EL (cell line): ENCODE measurements at places on chromosomes 6 and 20.
A peak's percentile ranks its signal among the peaks of the same experiment; 100 is the strongest.

GRCh38 chr6:38755207-38755606, 40.1 kb downstream of the DNAH8 start:
- no peak for DNase-seq

DNA sequence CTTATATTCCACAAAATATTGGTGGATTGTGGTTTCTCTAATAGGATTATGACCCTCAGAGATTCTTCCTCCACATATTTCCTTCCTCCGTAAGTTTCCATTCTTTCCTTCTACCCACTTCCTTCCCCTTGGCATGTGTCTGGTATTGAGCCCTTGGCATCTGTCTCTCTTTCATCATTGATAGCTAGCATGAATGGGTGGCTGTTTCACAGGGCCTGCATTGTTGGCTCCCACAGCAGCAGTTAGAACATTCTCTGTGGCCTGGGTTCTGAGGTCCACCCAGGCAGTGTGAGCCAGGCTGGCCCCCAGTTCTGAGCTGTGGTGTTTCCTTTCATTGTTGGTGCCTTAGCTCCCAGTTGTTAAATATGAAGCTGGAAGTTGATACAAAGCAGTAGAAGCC, 125.3 kb downstream of the ANKS1A start:
- no peak for DNase-seq

- peak; percentile 51 for DNase-seq
Observed at GRCh38 chr6:149209871-149210775, 107.4 kb upstream of the TAB2 start.

DNA sequence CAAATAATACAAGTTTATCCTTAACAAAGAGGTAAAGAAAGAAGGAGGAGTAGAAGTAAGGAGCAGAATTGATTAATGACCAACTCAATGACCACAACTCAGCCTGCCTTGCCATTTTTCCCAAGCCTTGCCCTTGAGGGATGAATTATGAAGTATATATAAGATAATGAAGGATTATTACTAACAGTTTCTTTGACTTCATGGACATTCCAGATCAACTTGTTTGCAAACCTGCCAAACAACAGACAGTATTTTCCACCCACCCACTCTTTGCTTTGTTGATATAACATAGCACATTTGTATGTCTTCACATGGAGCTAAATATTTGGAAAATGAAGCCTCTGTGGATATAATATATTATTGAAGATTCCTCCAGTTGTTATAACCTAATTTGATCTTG, 9.9 kb upstream of the C6orf141 start:
- no peak for DNase-seq

DNA sequence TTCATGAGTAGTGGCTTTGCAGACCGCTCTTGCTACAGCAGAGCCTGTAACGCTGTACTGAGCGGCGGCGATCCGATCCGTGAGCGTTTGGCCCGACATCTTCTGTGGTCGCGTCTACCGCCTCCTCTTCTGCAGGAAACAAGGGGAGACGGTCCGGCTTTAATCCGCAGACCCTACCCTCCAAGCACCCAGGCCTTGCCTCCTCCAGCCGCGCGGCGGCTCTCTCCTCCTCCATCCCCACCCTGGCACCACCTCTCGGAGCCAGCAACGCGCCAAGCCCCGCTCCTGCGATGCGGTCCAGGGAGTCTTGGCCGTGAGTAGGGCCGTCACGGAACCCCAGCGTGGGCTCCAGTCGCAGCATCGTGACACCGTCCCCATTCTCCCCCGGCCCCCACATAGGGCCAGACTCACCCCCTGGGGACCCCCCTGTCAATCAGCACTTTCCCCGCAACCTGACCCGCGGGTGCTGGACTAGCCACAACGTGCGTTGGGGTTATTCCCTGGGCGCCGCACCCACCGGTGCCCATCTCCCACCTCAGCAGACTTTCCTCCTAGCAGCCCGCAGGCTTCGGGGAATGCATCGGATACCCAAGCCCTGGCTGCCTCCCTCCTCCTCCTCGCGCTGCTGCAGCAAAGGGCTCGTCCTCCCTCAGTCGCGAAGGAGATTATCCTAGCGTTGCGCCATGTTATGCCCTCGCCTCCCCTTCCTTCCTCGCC, 914 bp downstream of the SNAP91 start:
- DNase-seq = peak; percentile 16

DNA sequence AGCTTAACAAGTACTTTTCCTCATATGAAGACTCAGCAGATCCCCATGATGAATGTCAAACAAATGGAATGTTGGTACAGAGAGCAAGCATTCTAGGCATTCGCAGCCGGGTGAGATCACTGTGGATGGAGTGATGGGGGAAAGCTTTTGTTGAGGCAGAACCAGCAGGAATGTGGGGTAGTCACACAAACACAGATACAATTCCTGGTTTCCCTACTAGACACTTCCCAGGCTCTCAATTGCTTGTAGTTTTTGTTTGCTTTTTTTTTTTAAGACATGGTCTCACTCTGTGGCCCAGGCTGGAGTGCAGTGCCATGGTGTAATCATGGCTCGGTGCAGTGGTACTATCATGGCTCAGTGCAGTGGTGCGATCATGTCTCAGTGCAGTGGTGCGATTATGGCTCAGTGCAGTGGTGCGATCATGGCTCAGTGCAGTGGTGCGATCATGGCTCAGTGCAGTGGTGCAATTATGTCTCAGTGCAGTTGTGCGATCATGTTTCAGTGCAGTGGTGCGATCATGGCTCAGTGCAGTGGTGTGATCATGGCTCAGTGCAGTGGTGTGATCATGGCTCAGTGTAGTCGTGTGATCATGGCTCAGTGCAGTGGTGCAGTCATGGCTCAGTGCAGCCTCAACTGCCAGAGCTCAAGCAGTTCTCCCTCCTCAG, 15.4 kb upstream of the IER3 start:
- peak; percentile 99 for DNase-seq

- DNase-seq = peak; percentile 69
Observed at GRCh38 chr6:112086744-112087135, 542 bp downstream of the TUBE1 start.

- peak; percentile 27 for DNase-seq
Observed at GRCh38 chr20:32285621-32286371, 8.3 kb downstream of the KIF3B start.

GRCh38 chr6:14339172-14339571, 221.6 kb downstream of the CD83 start:
- no peak for DNase-seq

DNA sequence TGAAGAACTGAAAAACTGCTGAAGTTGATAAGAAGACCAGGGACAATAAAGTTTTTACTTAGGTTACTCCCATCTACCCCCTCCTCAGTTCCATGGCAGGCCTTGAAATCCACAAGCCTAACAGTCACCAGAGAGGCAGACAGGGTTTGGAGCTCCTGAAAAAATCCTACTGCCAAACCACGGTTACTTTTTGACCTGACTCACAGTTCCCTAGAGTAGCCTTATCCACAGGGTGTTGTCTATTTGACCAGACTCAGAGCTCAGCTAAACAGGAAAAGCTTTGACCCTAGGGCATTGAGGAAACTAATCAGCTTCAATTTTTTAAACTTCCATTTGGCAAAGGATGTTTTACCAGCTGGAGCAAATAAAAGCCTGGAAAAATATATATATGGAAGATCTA, 257.7 kb upstream of the NT5E start:
- DNase-seq = peak; percentile 27

DNA sequence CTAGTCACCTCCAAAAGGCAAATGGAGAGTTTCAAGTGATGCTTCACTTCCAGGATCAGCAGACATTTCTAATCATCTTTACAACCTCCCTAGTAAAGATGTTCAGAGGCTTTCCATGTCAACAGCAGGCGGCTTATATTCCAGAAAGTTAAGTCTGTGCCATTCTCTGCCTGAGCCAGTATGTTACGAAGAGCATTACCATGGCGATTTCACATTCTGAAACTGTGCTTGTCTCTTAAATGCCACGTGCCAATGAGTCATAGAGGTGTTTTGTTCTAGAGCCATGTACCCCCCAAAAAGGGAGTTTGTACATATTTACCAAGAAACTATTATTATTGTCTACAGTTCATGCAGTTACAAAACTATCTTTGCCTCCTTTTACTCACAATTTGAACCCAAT, 319.5 kb downstream of the FOXA2 start:
- DNase-seq = no peak

DNA sequence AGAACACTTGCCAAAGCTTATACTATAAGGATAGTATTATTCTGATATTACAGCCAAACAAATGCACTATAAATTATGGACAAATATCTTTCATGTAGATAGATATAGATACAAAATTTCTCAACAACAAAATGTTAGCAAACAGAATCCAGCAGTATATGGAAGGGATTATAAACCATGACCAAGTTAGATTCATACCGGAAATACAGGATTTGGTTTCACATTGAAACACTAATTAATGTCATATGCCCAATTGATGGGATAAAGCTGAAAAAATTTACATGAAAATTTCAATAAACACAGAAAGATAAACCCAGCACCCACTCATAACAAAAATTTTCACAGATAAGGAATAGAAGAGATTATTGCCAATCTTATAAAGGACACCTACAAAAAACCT, 770.3 kb upstream of the SLC35B3 start:
- DNase-seq = peak; percentile 20
